Activated naive CD8-positive, alpha-beta T cell treated with anti-CD3 and anti-CD28 coated beads for 36 hours (primary cell): ENCODE measurements at places on chromosomes 12 and 14. TPM values are rescaled to one million over a fixed set of nuclear protein-coding genes. Genes with fewer than 3 reads are reported as not detected.

DNA sequence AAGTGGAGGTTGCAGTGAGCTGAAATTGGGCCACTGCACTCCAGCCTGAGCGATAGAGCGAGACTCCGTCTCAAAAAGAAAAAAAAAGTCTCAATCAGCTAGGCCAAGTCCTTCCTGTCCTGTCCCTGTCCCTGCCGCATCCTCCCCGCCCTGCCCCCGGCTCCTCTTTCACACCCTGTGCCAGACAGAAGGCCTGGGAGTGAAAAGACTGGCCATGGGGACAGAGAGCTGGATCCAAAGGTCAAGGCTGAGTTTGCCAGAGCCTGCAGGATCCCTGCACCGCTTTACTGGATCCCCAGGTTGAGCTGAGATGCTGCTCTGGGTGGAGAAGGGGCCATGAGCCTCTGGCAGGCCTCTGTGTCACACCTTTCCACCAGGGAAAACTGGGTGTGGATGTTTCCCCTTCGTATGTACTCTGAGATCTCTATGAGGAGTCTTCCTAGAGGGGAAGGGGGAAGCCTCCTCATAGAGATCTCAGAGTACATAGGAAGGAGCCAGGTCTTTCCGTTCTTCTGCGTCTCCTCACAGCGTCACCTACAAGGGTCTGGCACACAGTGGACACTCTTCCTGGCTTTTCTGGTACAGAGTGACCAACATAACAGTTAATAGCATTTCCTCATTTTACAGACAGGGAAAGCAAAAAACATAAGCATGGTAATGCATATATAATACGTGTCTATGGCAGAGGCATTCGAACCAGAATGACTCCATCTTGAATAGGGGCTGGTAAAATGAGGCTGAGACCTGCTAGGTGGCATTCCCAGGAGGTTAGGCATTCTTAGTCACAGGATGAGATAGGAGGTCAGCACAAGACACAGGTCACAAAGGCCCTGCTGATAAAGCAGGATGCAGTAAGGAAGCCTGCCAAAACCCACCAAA is 35.1 kb downstream of the NINJ2 start:
- H3K27me3 ChIP-seq: no peaks in the 10 kb centered on the region
- no peak for DNase-seq
- no peak overlapping the region for H3K27ac ChIP-seq
- peaks cover 26% of the 10 kb centered on the region for H3K4me1 ChIP-seq

DNA sequence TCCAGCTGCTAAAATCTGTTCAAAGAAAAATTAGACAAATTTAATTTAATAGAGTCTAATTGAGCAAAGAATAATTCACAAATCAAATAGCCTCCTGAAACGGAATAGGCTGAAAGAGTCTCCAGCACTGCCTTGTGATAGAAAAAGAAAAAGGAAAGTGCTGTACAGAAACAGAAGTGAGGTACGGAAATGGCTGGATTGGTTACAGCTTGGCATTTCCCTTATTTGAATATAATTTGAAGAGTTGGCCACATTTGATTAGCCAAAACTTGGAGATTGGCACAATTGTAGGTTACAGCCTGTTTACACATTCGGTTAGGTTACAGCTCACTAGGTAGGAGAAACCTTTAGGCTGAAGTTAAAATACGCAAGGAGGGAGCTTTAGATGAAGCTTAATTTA is 24.8 kb upstream of the PCED1B start:
- peaks cover 13% of the 10 kb centered on the region for H3K36me3 ChIP-seq
- no peak overlapping the region for H3K4me3 ChIP-seq
- no peak overlapping the region for H3K27ac ChIP-seq
- no peaks in the 10 kb centered on the region for H3K4me1 ChIP-seq

DNA sequence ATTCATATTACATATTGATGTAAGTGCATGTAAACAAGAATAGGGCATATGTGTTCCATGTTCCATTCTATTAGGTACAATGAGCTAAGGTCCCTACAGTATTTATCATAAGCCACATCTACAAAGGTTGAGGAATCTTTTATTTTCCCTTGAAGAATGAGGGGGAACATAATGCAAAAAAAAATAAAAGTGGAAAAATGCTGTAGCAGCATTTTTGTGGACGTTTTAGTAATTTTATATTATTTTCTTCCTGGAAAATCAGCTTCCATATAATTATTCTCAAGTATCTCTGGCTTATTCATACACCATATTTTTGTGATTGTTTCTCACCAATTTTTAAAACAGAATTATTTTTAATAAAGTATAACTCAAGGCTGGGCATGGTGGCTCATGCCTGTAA is 148.7 kb downstream of the MED13L start:
- no peaks in the 10 kb centered on the region for H3K27me3 ChIP-seq
- no peak overlapping the region for H3K4me3 ChIP-seq
- H3K27ac ChIP-seq: no peak overlapping the region
- peaks cover 4% of the 10 kb centered on the region for H3K36me3 ChIP-seq
- H3K4me1 ChIP-seq: peaks cover 52% of the 10 kb centered on the region
- no peak for DNase-seq

DNA sequence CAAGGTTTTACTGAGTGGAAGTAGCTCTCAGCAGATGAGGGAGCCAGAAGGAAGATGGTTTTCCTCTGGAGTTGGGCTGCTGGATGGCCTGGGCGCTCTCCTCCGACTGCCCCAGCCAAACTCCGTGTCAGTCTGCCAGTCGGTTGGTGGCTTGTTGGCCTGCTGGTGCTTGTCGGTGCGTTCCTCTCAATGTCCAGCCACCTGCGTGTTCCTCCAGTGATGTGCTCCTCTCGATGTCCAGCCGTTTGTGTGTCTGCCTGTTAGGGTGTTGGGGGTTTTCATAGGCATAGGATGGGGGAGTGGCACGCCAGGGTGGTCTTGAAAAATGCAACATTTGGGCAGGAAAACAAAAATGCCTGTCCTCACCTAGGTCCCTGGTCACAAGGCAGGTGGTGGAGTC is 37.0 kb upstream of the LDHB start:
- DNase-seq: no peak
- H3K27ac ChIP-seq: no peak overlapping the region
- H3K36me3 ChIP-seq: peaks cover 3% of the 10 kb centered on the region
- no peaks in the 10 kb centered on the region for H3K27me3 ChIP-seq
- H3K4me1 ChIP-seq: peaks cover 11% of the 10 kb centered on the region

GRCh38 chr12:70486588-70486987 is 120.5 kb downstream of the KCNMB4 start:
- peaks cover 3% of the 10 kb centered on the region for H3K27me3 ChIP-seq
- H3K4me3 ChIP-seq: no peak overlapping the region
- H3K4me1 ChIP-seq: no peaks in the 10 kb centered on the region
- no peak overlapping the region for H3K27ac ChIP-seq
- DNase-seq: no peak

- no peaks in the 10 kb centered on the region for H3K27me3 ChIP-seq
- peaks cover 11% of the 10 kb centered on the region for H3K4me1 ChIP-seq
- H3K36me3 ChIP-seq: peaks cover 28% of the 10 kb centered on the region
- DNase-seq: no peak
- H3K4me3 ChIP-seq: no peak overlapping the region
- H3K27ac ChIP-seq: no peak overlapping the region
Observed at GRCh38 chr12:123657211-123657610, 13.7 kb upstream of the TCTN2 start.

GRCh38 chr12:14252697-14253096 is 112.8 kb upstream of the ATF7IP start:
- peaks cover 8% of the 10 kb centered on the region for H3K36me3 ChIP-seq
- peak overlapping the region; percentile 48 for H3K27ac ChIP-seq
- no peak overlapping the region for H3K4me3 ChIP-seq
- peaks cover 34% of the 10 kb centered on the region for H3K4me1 ChIP-seq
- DNase-seq: no peak

DNA sequence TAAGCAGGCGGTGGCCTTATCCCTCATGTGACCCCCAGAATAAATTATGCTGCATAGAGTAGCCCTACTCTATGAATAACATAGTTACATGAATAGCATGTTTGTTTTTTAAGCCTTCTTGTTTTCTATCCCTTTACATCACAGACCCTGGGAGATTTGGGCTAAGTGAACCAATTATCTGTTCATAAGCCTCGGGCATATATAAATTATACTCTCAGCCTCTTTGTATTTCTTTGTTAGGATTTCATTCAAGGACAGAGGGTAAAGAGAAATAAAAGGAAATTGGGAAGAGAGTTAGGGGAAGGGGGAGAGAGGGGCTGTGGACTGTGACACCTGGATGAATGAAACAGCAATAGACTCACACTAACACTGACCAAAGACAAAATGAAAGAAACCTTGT is 35.3 kb upstream of the RTRAF start:
- H3K27me3 ChIP-seq: no peaks in the 10 kb centered on the region
- no peak overlapping the region for H3K27ac ChIP-seq
- DNase-seq: no peak
- H3K36me3 ChIP-seq: peaks cover 83% of the 10 kb centered on the region
- H3K4me3 ChIP-seq: no peak overlapping the region

DNA sequence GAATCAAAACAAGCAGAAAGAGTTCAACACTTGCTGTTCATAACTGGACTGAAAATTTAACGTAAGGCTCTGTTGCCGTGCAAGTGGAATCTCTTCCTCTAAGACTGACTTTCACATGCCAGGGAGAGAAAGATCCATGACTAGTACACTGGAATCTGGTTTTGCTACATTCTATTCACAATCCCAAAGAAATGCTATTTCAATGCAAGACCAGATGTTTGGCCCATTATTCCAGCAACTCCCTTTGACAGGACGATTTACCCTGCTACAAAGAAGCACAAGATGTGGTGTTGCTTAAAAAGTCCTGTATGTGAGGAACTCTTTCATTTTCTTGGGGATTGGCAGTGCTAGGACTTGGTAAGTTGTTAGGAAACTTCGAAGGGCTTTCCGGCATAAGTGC is 17.4 kb downstream of the RFC5 start:
- no peak overlapping the region for H3K4me3 ChIP-seq
- peaks cover 66% of the 10 kb centered on the region for H3K36me3 ChIP-seq
- DNase-seq: no peak
- H3K4me1 ChIP-seq: peaks cover 42% of the 10 kb centered on the region
- peak overlapping the region; percentile 92 for H3K27ac ChIP-seq

DNA sequence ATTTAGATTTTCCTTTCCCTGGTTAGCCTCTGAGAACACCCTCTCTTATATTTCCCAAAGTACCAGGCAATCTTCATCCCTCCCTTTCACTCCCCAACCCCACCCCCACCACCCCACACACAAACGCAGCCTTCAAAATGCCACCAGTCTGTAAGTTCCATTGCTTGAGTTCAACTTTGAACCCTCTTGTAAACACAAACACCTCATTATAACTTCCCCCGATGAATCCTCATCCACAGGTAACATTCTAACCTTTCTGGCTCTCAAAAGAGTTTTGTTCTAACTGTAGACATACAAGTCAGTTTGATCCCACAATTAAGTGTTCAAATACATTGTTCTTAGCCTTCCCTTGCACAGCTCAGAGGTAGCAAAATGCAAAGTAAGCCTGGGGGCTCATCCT is 199.4 kb upstream of the FOXN3 start:
- peaks cover 72% of the 10 kb centered on the region for H3K4me1 ChIP-seq
- peaks cover 15% of the 10 kb centered on the region for H3K36me3 ChIP-seq
- peak overlapping the region; percentile 91 for H3K27ac ChIP-seq

- H3K36me3 ChIP-seq: peaks cover 5% of the 10 kb centered on the region
- H3K27ac ChIP-seq: peak overlapping the region; percentile 97
- peak; percentile 58 for DNase-seq
- peaks cover 62% of the 10 kb centered on the region for H3K4me1 ChIP-seq
- H3K27me3 ChIP-seq: no peaks in the 10 kb centered on the region
- H3K4me3 ChIP-seq: peak overlapping the region; percentile 56
Observed at GRCh38 chr12:108689314-108690190, 41.8 kb downstream of the CORO1C start.

GRCh38 chr12:124168016-124168786 is 126.7 kb upstream of the RFLNA start:
- no peak overlapping the region for H3K27ac ChIP-seq
- no peaks in the 10 kb centered on the region for H3K4me1 ChIP-seq
- H3K27me3 ChIP-seq: no peaks in the 10 kb centered on the region
- DNase-seq: no peak
- no peaks in the 10 kb centered on the region for H3K36me3 ChIP-seq
- no peak overlapping the region for H3K4me3 ChIP-seq

DNA sequence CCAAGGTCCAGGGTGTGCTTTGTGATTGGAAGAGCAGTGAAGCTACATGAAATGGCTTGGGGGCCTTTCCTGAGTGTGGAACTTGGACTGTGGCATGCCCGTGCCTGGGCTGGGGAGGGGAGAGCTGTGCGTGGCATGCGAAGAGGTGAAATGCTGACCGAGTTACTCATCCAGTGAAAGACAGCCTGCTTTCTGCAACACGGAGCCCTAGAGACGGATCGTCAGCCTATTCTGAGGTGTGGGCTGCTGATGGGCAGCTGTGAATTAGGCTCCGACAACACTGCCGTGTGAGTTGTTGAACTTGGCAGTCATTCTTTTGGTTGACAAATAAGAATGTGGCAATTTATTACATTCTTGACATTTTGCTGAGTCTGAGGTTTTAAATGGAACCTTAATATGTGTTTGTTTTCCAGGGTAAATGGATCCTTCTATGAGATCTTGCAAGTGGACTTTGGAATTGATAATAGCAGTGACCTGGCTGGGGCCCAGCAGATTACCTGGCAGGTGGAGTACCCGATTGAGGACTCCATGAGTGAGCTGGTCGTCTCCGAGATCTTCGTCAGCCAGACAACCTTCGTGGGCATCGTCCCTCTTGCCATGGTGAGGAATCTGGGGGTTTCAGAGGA is 453.9 kb downstream of the AACS start:
- H3K4me1 ChIP-seq: no peaks in the 10 kb centered on the region
- H3K27ac ChIP-seq: no peak overlapping the region
- no peaks in the 10 kb centered on the region for H3K27me3 ChIP-seq
- no peak for DNase-seq
- H3K36me3 ChIP-seq: no peaks in the 10 kb centered on the region

- DNase-seq: no peak
- H3K4me1 ChIP-seq: peaks cover 9% of the 10 kb centered on the region
- H3K27me3 ChIP-seq: peaks cover 43% of the 10 kb centered on the region
- H3K27ac ChIP-seq: no peak overlapping the region
- H3K4me3 ChIP-seq: no peak overlapping the region
Observed at GRCh38 chr14:33792009-33792719, 158.7 kb downstream of the EGLN3 start.

Gene SERPINA1
- total RNA-seq: 1.3 TPM

Gene RNF212B
- not detected for total RNA-seq

Gene OTOGL
- not detected for total RNA-seq

Gene NOVA1
- 0.28 TPM for total RNA-seq
